ENCODE measurements at places on chromosomes 3 and 15.

DNA sequence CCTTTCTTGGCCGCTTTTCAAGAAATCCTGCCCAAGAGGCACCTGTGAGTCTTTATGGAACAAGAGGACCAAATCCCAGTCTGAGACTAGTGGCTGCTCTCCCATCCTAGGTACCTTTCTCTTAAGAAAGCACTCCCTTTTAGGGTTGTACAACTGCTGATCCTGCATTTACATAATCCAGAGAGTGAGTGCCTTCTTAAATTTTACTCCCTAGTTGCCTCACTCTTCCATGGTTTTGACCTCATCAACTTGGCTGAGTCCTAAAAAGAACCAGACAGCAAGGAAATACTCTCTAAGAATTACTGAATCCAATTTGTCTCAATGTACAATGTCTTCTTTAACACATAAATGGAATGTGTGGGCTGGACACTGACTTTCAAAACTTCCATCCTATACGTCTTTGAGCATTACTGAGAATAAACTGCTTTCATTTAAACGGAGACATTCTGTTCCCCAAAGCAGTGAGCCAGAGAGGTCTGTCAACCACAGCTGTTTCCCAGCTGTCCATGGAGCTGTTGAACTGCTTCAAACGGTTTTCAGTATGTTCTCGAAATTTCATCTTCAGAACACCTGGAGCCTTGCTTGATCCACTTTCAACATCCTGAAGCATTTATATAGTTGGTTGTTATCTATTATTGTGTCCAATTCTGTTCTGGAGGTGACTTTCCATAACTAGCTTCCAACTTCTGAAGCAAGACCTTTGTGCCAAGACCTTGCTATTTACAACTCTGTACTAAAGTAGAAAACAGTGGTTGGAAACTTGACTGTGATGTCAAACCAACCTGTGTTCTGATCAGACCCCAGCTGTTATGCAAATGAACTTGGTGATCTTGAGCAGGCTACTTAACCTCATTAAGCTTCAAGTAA is 179.1 kb downstream of the SLC9A9 start:
- DNase-seq = no peak

DNA sequence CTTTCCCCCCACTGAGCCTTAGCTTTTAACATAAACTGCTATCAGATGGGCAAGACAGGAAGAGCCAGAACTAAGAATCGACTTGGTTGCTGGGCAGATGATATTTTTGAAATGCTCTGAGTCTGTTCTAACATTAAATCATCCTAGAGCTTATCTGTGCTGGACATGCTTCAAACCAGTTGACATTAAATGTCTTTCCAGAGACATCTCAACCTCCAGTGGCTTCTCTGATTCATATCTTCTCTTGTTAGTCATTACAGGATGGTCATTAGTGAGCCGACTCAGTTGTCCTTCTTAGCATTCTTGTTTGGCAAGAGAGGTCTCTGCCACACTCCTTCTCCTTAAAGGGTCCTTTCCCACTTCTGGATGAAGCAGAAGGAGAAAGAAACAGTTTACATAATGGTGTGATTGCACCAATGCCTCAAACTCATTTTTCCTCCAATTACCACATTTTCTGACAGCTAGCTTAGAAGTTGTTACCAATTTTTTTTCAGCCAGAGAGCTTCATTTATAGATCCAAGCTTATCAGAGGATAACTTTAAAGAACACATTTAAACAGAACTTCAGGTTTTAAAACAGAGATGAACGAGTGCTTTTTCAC is 21.7 kb upstream of the SYN2 start:
- no peak for DNase-seq

DNA sequence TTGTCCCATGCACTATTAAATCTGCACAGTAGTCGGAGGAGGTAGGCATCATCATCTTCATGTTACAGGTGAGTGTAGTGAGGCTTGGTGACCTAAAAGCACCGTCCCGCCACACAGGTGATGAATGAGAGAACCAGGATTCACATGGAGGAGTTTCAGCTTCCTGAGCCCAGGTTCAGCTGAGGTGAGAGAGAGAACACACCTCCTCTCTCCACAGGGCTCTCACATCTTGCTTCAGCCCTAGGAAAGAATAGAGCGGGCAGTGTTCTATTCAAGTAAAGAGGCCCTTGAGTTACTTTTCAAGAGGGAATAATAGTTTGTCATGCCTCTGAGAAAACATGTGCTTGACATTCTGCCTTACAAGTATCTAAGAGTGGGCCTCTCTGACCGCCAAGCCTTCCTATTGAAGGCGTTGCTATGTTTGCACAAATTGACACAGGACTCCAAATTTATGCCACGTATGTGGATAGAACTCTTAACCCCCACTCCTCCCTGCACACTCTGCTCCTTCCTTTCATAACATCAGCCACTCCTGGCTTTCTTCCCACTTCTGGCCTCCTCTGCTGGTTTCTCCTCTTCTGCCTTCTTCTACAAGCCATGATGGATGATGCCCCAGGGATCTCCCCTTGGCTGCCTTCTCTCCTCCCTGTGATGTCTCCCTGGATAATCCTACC is 138.3 kb upstream of the ABHD17C start:
- DNase-seq = no peak

DNA sequence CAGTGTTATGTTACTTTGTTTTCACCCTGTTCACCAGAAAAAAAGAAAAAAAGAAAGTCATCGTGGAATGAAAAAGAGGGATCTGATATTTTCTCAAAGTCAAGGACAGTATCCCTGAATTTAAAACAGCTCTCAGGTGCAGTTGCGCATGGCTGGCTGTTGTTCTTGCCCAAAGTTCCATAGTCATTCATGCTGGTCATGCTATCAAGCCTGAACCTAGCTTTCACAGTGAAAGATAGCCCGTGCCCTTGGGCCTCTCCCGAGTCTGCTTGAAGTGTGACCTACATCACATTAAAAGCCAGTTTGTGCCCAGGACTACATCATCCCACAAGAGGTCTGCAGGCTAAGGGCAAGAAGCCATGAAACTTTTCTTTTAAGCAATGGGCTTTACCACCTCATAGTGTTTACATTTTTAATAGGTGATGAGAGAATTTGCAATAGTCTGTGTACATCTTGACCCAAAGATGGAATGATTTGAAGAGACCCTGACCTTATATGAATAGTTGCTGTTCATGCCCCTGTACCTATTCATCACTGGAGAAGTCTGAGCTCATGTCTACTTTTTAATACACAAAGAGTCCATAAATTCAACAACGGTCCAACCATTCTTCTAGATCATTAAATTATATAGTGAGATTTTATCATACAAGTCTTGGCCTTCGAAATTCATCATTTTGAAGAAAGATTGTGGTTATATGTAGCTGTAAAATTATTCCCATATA is 522.5 kb upstream of the MCTP2 start:
- no peak for DNase-seq

GRCh38 chr3:42601896-42602581 is 1.6 kb downstream of the NKTR start:
- peak; percentile 23 for DNase-seq

GRCh38 chr15:27853624-27854455 is 245.3 kb downstream of the OCA2 start:
- DNase-seq = no peak

DNA sequence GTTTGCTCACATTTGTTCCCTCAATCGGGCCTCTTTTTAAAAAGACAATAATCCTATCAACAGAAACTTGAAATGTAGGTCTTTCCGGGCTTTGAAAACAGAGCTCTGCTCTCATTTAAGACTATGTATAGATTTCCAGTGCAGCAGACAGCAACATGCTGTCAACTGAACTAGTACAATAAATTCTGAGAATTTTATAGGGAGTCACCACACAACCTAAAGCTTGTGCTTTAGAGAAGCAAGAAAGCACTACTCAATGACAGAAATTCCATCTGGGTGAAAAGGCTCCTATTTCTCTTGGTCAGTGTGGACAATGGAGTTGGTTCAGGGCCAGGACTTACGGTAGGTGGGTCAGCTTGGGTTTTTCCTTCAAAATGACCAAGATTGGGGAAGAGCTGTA is 583.5 kb downstream of the ROBO1 start:
- DNase-seq = no peak

DNA sequence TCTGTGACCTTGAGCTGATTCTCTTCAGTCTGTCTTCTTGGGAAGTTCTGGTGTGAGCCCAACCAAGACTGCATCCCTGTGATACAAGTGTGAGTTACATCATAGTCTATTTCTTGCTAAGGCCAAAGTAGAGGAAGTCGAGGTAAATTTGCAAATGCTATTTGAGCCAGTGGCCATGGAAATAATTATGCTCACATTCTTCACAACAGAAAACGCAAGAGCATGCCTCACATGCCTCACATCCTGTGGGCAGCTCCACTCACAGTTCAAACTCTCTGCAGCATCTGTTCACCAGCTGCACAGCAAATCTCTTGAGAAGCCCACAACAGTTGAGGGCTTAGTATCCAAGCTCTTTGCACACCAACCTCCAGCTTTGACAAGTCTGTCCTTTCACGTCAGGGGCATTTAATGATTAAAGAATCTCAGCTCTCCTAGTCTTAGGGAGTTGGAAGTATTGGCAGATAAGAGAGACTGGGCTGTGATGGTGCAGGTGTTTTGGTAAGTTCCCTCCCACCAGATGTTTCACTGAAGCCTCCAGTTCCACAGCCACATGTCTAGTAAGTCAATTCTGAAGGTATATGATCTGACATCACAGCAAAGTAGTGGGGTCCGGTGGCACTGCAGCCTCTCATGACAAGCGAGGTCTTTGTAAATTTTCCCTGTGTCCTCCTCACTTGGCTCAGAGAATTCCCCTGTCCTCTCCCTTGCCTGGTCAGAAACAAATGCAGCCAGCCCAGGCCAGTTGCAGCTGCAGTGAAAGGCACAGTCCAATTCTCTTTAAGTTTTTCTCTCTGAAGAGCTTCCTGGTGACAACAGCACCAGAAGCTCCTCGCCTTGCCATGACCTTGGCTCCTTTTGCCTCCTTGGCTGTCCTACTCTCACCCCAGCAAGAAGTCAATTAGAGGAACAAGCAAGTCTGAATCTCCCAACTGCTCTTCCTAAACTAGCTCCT is 166.1 kb downstream of the SSR3 start:
- DNase-seq = no peak

DNA sequence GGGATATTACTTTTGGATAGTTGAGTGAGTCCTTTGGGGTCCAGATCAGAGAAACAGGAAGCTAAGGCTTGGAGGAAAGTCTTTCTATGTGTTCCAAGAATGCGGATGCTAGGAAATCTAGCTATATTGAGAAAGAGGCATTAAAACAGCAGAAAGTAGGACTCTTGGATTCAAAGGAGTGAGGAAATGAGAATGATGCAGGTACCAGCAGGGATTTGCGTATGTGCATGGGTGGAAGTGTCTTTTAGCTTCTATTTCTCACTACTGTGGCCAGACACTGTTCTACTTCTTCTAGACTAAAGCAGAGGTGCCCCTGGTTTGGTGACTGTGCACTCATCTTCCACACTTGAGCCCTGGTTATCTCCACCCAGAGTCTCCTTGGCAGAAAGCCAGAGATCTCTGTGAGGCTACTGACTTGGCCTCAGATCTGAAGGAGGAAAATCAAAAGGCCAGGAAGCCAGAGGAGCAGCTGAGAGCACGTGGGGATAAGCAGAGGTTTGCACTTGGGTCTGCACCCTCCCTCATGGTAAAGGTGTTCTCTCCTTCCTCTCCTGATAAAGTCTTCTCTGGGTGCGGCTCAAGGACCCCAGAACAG is 44.3 kb downstream of the ATP2B2 start:
- no peak for DNase-seq

- DNase-seq = no peak
Observed at GRCh38 chr15:96331144-96331944, 844 bp downstream of the NR2F2 start.

GRCh38 chr15:31554261-31554660 is 227.6 kb downstream of the KLF13 start:
- no peak for DNase-seq
